ENCODE measurements at places on chromosomes 7 and 10.

GRCh38 chr10:21022821-21023220, 125.7 kb upstream of the NEBL start:
- DNase-seq: no peak

DNA sequence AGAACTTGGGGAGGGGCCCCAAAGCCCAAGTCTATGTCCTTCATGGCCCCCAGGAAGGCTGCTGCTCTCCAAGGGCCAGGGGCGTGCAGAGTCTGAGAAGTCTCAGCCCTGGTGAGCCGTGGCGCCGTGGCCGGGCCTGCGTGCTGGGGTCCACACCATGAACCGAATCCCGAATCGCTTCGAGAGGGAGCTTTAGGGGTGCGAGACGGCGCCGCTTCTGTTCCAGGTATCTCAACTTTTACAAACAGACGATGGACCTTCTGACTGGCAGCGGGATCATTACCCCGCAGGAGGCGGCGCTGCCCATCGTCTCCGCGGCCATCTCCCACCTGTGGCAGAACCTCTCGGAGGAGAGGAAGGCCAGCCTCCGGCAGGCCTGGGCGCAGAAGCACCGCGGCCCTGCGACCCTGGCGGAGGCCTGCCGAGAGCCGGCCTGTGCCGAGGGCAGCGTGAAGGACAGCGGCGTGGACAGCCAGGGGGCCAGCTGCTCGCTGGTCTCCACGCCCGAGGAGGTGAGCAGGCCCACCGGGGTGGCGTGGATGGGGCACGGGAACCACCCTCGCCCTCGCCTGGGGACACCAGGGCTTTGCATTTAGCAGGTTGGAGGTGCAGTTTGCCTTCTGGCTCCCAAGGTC, 12.7 kb downstream of the STRA8 start:
- DNase-seq: no peak

- no peak for DNase-seq
Observed at GRCh38 chr7:80151274-80151665, 16.6 kb downstream of the GNAI1 start.

- DNase-seq: no peak
Observed at GRCh38 chr7:68014031-68014736, 1017.6 kb downstream of the TYW1 start.

- no peak for DNase-seq
Observed at GRCh38 chr7:108590606-108591005, 20.9 kb downstream of the DNAJB9 start.

- DNase-seq: peak; percentile 77
Observed at GRCh38 chr10:96840841-96841518, 8.9 kb downstream of the LCOR start.
